ENCODE measurements at places on chromosomes 12 and 14. TPM values are rescaled to one million over a fixed set of nuclear protein-coding genes. Genes with fewer than 3 reads are reported as not detected.

Gene RTL1
- 0.01 TPM for polyA plus RNA-seq

Gene COQ10A
- polyA plus RNA-seq: 11.6 TPM

Gene KRT83
- not detected for polyA plus RNA-seq

Gene GYS2
- 0.05 TPM for polyA plus RNA-seq

Gene CLECL1
- 0.09 TPM for polyA plus RNA-seq

Gene ETNK1
- 5.6 TPM for polyA plus RNA-seq

Gene ANO2
- 6.6 TPM for polyA plus RNA-seq

Gene SLC41A2
- polyA plus RNA-seq: 8.5 TPM

Gene CYP27B1
- 4.2 TPM for polyA plus RNA-seq

Gene DDN
- not detected for polyA plus RNA-seq

Gene LPAR5
- polyA plus RNA-seq: 0.35 TPM

Gene PTPRQ
- 0.20 TPM for polyA plus RNA-seq

Gene PLA2G1B
- polyA plus RNA-seq: 2.3 TPM

Gene PTPRB
- polyA plus RNA-seq: 22.2 TPM

Gene MGAT4C
- 0.07 TPM for polyA plus RNA-seq
